Left ventricle myocardium superior (tissue), 1 donor: ENCODE measurements at places on chromosomes 4 and X. TPM values are rescaled to one million over a fixed set of nuclear protein-coding genes. Genes with fewer than 3 reads are reported as not detected.

Gene SH3D19
- 107 TPM for total RNA-seq

Gene PF4V1
- total RNA-seq: not detected

Gene AR
- total RNA-seq: 25.2 TPM

Gene KIAA1210
- not detected for total RNA-seq

Gene ARR3
- not detected for total RNA-seq
